ENCODE measurements at places on chromosomes 7 and 10. TPM values are rescaled to one million over a fixed set of nuclear protein-coding genes. Genes with fewer than 3 reads are reported as not detected.

C10orf71 gene
- total RNA-seq, result not detected

CFAP43 gene
- 0.30 TPM for total RNA-seq

TUBB8 gene
- 0.42 TPM for total RNA-seq

MYO3A gene
- 0.22 TPM for total RNA-seq

TUBGCP2 gene
- total RNA-seq, result 35.8 TPM

SLC25A13 gene
- total RNA-seq, result 29.5 TPM

CHRM2 gene
- not detected for total RNA-seq

MSMB gene
- not detected for total RNA-seq

ECD gene
- total RNA-seq, result 31.0 TPM

LEP gene
- total RNA-seq, result 26.7 TPM

LBX1 gene
- not detected for total RNA-seq

EPHA1 gene
- not detected for total RNA-seq

GSDME gene
- 5.3 TPM for total RNA-seq

ANKRD2 gene
- 1.0 TPM for total RNA-seq

TMEM229A gene
- total RNA-seq, result not detected

PTPRN2 gene
- total RNA-seq, result 6.6 TPM

CDNF gene
- total RNA-seq, result not detected

TMEM270 gene
- total RNA-seq, result not detected

DEPP1 gene
- total RNA-seq, result 659 TPM

OR13A1 gene
- not detected for total RNA-seq

MGAM2 gene
- 1.5 TPM for total RNA-seq

NXPH1 gene
- not detected for total RNA-seq

TMEM178B gene
- total RNA-seq, result 0.44 TPM

Measured in tibial nerve (tissue), 4 donors.